Skin of body (tissue), 3 donors: ENCODE measurements at places on chromosomes 6 and 20. TPM values are rescaled to one million over a fixed set of nuclear protein-coding genes. Genes with fewer than 3 reads are reported as not detected.

Gene PPP1R14C
- total RNA-seq, result 18.3 TPM

Gene SEL1L2
- not detected for total RNA-seq

Gene ELOVL4
- total RNA-seq, result 60.1 TPM

Gene BTN1A1
- not detected for total RNA-seq

Gene NPEPL1
- 19.0 TPM for total RNA-seq

- DNase-seq, result no peak
Observed at GRCh38 chr6:2817903-2818443, 23.7 kb downstream of the SERPINB1 start.

DNA sequence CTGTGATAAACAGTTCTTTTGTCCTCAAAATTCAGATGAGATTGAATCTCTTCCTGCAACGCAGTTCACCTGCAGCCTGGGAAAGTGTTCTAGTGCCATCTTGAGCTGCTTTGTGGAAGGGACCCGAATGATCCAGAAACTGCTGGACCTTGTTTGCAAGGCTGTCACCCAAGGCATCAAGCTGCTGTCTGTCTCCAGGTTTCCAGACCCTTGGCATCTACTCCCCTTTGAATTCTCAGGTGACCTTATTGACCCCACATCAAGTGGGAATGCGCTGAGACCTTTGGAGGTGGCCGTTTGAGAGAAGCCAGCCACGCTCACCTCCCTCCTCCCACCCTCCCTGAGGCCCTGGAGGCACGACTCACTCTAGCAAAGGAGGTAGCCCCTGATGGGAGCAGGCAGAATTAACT, 112.5 kb downstream of the EDN3 start:
- no peak for DNase-seq

- no peak for DNase-seq
Observed at GRCh38 chr6:68876792-68877493, 241.9 kb downstream of the ADGRB3 start.

DNA sequence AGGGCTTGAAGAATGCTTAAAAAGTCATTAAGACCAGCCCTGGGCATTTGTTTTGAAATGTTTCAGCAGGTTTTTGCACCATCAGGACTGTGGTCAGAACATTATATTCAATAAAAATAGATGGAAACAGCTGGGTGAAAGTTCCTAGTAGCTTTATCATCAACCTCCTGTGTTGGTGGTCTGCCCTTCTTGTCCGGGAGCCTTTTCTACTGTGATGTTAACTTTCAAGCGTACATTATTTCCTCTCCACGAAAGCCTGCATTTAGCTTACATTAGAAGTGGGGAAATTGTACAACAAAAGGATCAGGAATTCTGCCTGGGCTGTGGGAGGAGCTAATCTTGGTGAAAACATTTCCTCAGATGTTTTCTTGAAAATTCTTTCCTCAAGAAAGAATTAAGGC, 71.1 kb downstream of the LAMA4 start:
- no peak for DNase-seq

DNA sequence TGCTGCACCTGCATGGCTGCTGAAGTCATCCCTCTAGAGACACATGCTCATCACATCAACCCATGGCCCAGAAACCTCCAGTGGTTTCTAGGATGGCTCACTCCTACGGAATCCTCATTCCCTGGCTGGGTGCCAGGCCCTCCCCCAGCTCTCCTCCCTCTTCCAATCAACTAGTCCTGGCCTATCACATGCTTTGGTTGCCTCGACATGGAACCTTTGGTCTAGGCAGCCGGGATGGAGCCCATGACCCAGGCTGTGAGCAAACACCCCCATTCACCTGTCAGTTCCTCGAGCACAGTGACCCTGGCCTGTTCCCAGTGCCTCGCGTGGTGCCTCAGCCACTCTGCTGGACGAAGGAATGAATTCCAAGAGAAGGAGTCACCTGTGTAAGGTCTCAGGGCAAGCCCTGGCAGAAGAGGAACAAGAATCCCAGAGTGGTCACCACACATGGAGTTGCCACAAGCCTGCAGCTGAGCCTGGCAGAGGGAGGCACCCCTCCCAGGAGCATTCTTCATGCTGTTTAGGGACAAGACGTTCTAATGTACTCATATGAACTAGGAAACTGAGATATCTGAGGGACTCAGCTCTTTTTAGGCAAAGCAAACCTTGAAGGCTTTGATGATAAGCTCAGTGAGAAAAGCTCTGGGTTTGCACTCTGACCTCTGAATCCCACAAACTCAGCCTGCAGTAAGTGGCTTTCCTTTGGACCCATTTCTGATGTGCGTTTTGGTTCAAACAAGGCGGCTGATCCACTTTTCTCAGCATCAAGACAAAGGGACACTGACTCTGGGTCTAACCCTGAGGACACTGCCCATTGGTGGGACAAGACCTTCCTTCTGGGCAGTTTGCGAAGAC, 40.2 kb downstream of the PPP1R3G start:
- DNase-seq, result no peak
